Chondrocyte (in vitro differentiated cells): ENCODE measurements at places on chromosomes 4 and X. TPM values are rescaled to one million over a fixed set of nuclear protein-coding genes. Genes with fewer than 3 reads are reported as not detected.

DNA sequence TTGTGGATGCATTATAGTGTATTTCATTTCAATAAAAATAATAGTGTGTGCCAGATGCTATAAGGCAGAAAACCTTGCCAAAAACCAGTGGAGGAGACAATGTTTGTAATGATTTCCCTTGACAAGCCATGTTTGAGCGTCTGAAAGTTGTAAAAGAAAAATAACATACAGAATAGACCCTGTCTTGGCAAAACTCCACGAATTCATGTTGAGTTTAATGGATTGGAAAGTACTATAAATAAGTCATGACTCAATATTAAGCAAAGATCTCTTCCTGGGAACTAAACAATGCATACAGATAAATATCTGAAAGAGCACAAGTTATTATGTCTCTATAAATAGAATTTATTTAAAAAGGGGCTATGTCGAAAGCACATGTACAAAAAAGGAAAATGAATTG, 543.5 kb downstream of the GABRG1 start:
- H3K4me3 ChIP-seq, result no peak overlapping the region
- H3K36me3 ChIP-seq, result no peaks in the 10 kb centered on the region
- no peaks in the 10 kb centered on the region for H3K4me1 ChIP-seq
- no peak overlapping the region for H3K27ac ChIP-seq
- DNase-seq, result no peak

DNA sequence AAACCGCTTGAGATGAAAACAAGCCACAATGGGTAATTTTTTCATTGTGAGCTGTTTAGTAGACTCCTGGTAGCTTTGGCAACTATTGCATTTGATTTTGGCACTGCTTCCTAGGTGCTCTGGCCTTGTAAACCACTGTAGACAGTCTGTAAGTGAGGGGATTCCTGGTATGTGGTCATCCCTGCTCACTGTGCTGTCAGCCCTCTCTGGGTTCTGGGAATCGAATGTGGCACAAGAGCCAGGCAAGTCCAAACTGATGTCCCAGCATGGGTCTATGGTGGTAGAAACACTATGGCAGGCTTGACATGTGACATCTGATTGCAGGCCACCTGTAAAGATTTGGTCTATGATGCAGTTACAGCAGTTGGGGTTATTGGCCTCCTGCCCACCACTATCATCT, 2.5 kb downstream of the USP51 start:
- peaks cover 6% of the 10 kb centered on the region for H3K4me1 ChIP-seq
- H3K27me3 ChIP-seq, result no peaks in the 10 kb centered on the region
- no peak for DNase-seq

DNA sequence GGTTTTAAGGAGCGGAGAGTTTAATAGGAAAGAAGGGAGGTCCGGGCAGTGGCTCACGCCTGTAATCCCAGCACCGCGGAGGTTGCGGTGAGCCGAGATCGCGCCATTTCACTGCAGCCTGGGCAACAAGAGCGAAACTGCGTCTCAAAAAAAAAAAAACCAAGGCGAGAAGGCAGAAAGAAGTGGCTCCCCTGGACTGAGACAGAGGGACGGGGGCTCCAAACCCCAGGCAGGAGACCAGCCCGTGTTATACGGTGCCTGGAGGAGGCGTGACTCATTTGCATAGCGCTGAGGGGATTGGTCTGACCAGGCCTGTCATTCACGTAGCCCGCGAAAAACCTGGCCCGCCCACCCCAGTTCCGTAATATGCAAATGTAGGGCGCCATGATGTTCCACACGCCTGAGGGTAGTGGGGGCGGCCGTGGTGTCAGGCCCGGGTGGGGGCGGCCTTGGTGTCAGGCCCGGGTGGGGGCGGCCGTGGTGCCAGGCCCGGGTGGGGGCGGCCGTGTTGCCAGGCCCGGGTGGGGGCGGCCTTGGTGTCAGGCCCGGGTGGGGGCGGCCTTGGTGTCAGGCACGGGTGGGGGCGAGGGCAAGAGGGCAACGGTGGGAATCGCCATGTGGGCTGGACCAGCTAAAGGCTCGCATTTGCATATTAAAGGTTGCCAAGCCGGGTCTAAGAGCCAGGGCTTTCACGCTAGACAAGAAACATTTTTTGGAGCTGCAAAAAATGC, 2.1 kb downstream of the PLCXD1 start:
- H3K4me3 ChIP-seq, result peak overlapping the region; percentile 96
- peaks cover 8% of the 10 kb centered on the region for H3K4me1 ChIP-seq
- DNase-seq, result peak; percentile 92
- no peaks in the 10 kb centered on the region for H3K36me3 ChIP-seq

DNA sequence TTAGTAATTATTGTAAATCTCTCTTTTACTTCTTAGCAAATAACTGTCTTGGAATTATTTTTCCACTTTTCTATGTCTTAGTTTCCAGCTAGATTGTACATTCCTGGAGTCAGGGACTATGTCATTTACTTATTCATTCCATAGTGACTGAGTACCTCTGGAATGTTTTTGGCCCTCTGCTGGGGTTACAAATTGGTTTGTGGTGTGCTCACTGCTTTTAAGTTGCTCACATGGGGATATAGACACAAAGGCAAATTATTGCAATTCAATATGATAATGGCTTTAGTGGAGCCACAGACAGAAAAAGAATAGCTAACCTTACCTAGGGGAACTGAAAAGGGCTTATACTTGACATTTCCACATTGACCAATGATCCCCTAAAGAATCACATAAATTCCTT, 63.7 kb upstream of the PDGFRA start:
- no peaks in the 10 kb centered on the region for H3K36me3 ChIP-seq
- DNase-seq, result no peak
- H3K4me3 ChIP-seq, result no peak overlapping the region
- peaks cover 37% of the 10 kb centered on the region for H3K4me1 ChIP-seq
- peak overlapping the region; percentile 83 for H3K27ac ChIP-seq

GRCh38 chr4:80035336-80035735, 37.7 kb downstream of the ANTXR2 start:
- no peaks in the 10 kb centered on the region for H3K27me3 ChIP-seq
- H3K27ac ChIP-seq, result no peak overlapping the region
- no peak overlapping the region for H3K4me3 ChIP-seq
- H3K4me1 ChIP-seq, result peaks cover 11% of the 10 kb centered on the region
- H3K36me3 ChIP-seq, result peaks cover 4% of the 10 kb centered on the region

GRCh38 chrX:123272630-123273029, 88.6 kb downstream of the GRIA3 start:
- no peak overlapping the region for H3K4me3 ChIP-seq
- H3K27me3 ChIP-seq, result no peaks in the 10 kb centered on the region
- no peak for DNase-seq
- H3K36me3 ChIP-seq, result no peaks in the 10 kb centered on the region
- H3K4me1 ChIP-seq, result no peaks in the 10 kb centered on the region

GRCh38 chrX:54995621-54996020, 1.6 kb upstream of the PFKFB1 start:
- no peak for DNase-seq
- no peaks in the 10 kb centered on the region for H3K27me3 ChIP-seq
- H3K27ac ChIP-seq, result no peak overlapping the region
- no peak overlapping the region for H3K4me3 ChIP-seq

- no peaks in the 10 kb centered on the region for H3K36me3 ChIP-seq
- no peak overlapping the region for H3K27ac ChIP-seq
- no peak overlapping the region for H3K4me3 ChIP-seq
- no peak for DNase-seq
- H3K27me3 ChIP-seq, result peaks cover 6% of the 10 kb centered on the region
Measured at GRCh38 chr4:40736910-40737309, 12.8 kb upstream of the NSUN7 start.

CTAG2 gene
- not detected in 3 replicates for total RNA-seq

CFP gene
- total RNA-seq, result 0.60 to 0.87 TPM (median 0.77 TPM) in 3 replicates

PPP2R2C gene
- total RNA-seq, result 0.10 to 0.94 TPM (median 0.13 TPM) in 3 replicates

HSFX4 gene
- not detected in 3 replicates for total RNA-seq

ERCC6L gene
- total RNA-seq, result 0.82 to 1.9 TPM (median 0.87 TPM) in 3 replicates

NRK gene
- 12.7 to 30.6 TPM (median 13.1 TPM) in 3 replicates for total RNA-seq
